Activated T-helper 1 cell treated with anti-CD3 and anti-CD28 coated beads, Interleukin-2, amount 50 U/mL, for 16 hours (primary cell): ENCODE measurements at places on chromosomes 7 and 10.

GRCh38 chr7:127158659-127159058 is 94.1 kb downstream of the GRM8 start:
- DNase-seq = no peak

GRCh38 chr10:25682203-25682851 is 251.7 kb upstream of the MYO3A start:
- no peak for DNase-seq

DNA sequence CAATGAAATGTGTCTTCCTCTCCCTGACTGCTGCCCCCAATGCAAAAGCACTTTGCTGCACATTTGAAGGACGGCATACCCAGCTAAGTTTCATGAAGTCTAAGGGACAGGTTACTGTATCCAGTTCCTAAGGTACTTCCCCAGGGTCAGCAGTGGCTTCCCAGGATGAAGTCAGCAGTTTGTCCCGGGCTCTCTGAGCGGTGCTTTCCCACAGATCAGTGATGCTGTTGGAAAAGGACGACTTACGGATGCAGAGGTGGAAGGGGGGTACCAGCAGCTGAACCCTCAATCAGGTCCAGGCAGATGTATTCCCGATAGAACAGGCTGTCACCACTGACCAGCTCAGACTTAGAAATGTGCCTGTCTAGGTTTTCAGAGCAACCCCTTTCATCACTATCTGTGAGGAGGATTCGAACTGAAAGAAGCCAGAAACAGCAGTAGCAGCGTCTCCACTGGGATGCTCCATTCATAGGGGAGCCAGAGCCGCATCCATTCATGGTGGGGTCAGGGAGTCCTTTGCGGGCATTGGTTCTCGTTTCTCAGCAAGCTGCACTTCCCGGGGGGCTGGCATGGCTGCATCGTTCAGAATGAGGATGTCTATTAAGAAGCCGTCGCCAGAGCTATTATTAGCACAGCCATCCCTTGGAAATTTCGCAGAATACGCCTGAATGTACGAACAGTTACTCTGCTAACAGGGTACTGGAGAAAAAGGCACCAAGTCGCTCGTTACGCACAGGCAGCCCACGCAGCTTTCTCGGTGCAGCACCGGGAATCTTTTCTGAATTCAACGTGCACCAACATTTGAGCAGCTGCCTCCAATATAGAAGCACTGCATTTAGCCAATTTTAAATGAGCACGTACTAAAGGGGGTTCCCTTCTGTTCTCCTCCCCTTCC is 303.7 kb downstream of the PRPF18 start:
- no peak for DNase-seq

- no peak for DNase-seq
Observed at GRCh38 chr7:90980545-90980944, 283.7 kb upstream of the FZD1 start.

DNA sequence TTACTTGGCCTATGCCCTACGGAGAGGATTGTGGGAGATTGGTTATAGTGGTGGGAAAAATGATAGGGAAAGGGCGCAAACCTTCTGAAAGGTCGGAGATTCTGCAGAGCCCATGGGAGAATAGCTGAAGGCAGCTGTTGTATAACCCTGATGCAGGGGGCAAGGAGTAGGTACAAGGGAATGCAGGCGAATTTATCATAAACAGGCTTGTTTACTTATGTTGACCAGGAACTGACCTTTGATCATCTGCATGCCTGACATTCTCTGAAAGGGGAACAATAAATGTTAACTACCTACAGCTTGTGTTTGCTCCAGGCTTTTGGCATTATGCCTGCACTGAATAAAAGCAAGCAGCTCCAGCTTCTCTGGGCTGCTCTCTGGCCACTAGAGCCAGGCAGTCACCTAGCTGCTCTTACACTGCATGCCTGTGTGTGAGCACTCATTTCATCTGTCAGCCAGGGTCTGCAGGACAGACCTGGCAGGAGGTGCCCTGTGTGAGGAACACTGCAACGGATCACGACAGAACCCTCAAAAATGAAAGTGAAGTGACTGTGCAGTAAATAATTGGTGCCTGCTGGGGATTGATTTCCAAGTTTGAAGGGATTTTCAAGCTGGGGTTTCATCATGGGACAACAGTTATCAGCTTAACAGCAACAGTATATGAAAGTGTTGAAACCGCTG is 31.1 kb upstream of the ABCA13 start:
- no peak for DNase-seq

GRCh38 chr10:91768123-91768522 is 30.1 kb upstream of the TNKS2 start:
- no peak for DNase-seq

DNA sequence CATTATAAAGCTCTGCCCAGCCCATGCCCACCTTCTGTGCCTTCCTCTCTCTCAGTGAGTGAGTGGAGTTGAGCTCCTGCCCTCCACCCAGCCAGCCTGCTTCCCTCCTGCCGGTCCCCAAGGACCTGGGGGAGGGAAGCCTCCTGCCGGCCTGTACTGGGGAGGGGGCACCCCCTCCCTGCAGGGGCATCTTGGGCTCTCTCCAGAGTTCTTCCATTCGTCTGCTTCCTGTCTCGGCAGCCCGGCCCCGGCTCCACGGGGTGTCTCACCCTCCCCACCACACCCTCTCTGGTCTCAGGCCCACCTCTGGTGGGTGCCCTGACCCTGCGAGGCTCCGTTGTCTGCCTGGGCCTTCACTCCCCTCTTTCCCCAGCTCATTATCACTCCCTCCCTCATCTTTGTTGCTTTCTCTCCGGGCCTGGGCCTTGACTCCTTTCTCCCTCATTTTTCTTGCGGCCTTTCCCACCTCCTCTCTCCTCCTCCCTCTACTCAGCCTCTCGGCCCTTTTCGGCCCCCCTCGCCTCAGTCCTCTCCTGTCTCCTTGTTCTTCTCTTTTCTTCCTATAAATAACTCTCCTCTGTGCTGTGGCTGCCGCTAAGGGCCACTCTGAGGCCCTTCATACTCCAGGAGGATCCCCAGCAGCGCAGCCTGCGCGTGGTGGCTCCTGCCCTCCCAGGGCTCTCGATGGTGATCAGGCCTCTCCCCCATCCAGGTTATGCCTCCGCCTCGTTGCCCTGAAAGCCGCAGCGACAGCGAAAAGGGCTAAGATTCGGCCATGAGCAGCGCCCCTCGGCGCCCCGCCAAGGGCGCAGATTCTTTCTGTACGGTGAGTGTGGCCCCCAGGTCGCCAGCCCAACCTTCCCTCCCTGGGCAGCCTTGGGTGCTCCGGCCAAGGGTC is 2.1 kb downstream of the SLC4A2 start:
- DNase-seq = no peak

DNA sequence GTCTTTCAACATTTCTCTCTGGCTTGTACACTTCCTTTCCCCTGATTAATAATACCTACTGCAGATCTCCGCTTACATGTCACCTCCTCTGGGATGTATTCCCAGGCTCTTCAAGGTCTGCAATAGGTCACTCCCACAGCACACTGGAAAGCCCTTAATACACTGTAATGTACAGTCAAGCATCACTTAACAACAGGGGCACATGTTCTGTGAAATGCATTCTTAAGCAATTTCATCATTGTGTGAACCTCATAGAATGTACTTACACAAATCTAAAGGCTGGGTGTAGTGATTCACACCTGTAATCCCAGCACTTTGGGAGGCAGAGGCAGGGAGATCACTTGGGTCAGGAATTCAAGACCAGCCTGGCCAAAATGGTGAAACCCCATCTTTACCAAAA is 1.9 kb downstream of the COX15 start:
- no peak for DNase-seq

- DNase-seq = no peak
Observed at GRCh38 chr7:2873686-2874551, 29.8 kb upstream of the GNA12 start.

GRCh38 chr10:1374511-1375345 is 318.5 kb downstream of the WDR37 start:
- DNase-seq = no peak

DNA sequence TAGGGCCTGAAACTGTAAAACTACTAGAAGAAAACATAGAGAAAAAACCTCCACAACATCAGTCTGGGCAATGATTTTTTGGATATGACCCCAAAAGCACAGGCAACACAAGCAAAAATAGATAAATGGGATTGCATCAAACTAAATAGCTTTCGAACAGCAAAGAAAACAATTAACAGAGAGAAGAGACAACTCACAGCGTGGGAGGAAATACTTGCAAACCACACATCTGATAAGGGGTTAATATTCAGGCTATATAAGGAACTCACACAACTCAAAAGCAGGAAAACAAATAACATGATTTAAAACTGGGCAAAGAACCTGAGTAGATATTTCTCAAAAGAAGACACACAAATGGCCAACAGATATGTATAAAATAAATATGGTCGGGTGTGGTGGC is 7.7 kb upstream of the GSTK1 start:
- DNase-seq = no peak

GRCh38 chr7:46230298-46230989 is 309.4 kb upstream of the IGFBP3 start:
- DNase-seq = no peak

GRCh38 chr10:119817991-119818888 is 54.4 kb downstream of the MCMBP start:
- DNase-seq = no peak

DNA sequence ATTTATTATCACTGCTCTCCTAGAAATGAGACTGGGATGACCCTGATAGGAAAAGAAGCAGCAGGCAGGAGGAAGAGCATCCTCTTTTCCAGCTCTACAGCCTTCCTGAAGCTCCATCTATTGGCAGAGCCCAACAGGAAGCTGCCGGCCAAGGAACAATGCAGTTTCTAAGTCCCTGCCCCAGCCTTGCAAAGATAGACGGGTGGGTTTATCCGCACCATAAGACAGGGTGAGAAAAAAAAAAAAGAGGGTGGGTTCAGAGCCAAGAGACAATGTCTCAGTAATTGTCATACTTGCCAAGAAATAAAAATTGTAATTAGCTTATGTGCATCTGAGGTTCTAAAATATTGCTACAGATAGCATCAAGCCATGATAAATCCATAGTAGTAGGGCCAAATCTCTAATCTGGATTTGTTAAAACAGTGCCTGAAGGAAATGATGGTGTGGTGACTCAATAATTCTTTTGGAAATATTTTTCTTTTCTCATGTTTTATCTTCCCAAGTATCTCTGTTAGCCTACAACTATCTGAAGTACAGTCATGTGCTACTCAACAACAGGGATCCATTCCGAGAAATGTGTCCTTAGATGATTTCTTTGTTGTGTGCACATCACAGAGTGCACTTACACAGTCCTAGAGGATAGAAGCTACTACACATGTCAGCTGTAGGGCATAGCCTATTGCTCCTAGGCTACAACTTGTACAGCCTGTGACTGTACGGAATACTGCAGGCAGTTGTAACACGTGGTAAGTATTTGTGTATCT is 242.9 kb upstream of the CXCL12 start:
- no peak for DNase-seq
